ENCODE measurements at places on chromosomes 16 and 17.

GRCh38 chr17:3848229-3848835 lies 2.3 kb upstream of the NCBP3 start:
- no peak for DNase-seq

DNA sequence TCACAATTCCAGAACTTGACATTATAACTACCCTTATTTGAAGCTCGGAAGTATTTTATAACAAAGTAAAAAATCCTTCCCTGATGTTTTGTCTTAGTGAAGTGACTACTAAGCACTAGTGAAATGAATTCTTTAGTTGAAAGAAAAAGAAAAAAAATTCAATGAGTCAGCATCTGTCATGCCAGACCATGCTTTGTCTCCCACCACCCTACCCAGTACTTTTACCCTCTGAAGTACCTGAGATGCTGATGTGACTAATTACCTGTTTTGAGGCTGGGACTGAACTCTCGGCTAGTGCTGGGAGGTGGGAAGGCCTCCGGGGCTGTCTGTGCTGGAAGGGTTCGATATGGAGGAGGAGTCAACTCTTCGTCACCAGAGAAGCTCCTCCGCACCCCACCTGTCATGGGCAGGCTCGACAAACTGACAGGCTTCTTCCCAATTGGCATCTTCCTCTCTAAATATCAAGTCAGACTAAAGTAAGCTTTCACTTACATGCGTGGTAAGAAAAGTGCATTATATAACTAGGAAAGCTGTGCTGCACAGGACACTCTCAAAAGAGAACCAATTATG lies 19.6 kb downstream of the NME2 start:
- DNase-seq: no peak

DNA sequence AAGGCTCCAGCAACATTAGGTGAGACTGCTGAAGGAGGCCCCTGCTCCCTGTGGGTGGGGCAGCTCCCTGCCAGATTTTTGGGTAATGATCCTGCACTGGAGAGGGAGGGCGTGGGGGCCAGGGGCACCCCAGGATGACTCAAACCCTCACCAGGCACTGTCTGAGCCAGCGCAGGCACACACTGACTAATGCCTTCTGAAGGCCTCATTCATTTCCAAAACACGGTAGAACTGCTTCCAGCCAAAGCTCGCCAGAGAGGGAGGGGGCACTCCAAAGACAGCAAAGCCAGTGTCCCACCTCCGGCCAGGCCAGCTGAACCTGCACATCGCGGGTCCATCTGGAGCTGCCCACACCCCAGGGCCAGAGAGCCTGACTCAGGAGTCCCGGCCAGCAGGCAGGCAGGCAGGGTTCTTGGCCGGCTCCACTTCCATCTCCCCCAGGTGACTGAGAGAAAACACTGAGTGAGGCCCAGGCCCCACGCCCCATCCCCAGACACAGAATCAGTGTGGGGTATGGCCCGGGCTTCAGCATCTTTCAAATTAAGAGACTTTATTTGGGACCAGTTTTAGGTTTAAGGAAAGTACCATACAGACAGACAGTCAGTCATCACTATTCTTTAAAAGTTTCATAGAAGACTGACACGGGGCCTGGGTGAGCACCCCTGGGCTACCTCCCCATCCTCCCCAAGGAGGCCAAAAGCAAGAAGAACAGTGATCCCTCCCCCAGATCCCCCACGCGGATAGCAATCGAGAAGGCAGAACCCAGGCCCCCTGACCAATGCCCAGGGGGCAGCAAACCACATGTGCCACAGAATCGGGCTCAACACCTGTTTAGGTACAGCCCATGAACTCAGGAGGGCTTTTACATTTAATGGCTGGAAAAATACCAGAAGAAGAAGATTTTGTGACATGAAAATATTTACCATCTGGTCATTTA lies 2.3 kb downstream of the PIEZO1 start:
- no peak for DNase-seq

- no peak for DNase-seq
These were observed 2.0 kb downstream of the UBALD2 start for GRCh38 chr17:76267051-76267576.

DNA sequence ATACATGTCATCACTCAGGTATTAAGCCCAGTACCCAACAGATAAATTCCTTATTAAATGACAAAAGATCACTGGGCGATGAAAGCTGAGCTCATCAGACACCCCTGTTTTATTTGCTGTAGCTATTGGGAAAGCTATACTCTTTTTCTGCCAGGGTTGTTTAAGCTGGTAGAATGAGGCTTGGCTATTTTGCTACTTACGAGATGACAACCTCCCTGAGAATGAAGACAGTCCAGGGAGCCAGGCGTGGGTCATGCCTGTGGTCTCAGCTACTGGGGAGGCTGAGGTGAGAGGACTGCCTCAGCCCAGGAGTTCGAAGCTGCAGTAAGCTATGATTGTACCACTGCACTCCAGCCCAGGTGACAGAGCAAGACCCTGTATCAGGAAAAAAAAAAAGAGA lies 4.3 kb upstream of the SH2B1 start:
- no peak for DNase-seq

- DNase-seq: no peak
These were observed 10.6 kb downstream of the CNGB1 start for GRCh38 chr16:57960310-57960709.

- no peak for DNase-seq
These were observed 31.6 kb upstream of the HS3ST2 start for GRCh38 chr16:22782314-22782713.
